Lung (tissue), 17 donors: ENCODE measurements at places on chromosomes 4 and X. TPM values are rescaled to one million over a fixed set of nuclear protein-coding genes. Genes with fewer than 3 reads are reported as not detected.
A peak's percentile ranks its signal among the peaks of the same experiment; 100 is the strongest.

- H3K27ac ChIP-seq = no peak overlapping the region
- DNase-seq = no peak
- no peak overlapping the region for H3K4me3 ChIP-seq
- H3K27me3 ChIP-seq = no peaks in the 10 kb centered on the region
Measured at GRCh38 chrX:133869270-133869669, 116.1 kb downstream of the GPC3 start.

DNA sequence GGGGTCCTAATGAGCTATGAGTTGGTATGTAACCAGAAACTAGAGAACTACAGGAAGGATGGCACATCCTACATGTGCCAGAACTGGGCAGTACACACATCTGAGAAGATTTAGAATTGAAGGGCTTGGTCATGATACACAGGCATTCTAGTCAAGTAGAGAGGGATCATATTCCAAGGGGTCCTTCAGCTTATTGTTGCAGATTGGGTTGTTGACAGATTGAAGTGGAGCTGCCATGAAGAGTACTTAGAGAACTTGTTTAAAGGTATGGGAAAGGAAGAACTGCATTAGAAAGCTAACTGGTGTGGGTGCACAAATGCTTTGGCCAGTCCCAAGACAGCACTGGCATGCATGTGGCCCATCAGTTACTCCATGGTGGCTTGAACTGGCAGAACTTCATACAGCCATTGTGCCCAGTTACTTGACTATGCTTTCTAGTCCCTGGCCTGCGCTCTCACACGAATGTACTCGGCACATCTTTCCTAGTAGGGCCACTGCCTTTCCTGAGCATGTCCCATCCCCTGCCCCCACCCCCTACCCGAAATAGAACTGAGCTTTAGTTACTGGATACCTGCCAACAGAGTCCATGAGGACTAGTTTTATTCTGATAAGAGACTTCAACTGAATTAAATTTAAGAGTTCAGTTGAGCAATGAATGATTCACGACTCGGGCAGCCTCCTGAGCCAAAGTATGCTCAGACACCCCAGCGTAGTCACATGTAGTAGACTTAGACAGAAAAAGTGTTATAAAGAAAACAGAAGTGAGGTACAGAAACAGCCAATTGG, 64.0 kb downstream of the CCNG2 start:
- H3K27me3 ChIP-seq = no peaks in the 10 kb centered on the region
- peak; percentile 61 for DNase-seq
- H3K4me1 ChIP-seq = peaks cover 7% of the 10 kb centered on the region
- H3K27ac ChIP-seq = no peak overlapping the region
- no peak overlapping the region for H3K4me3 ChIP-seq

- H3K4me1 ChIP-seq = no peaks in the 10 kb centered on the region
- H3K27ac ChIP-seq = no peak overlapping the region
- H3K36me3 ChIP-seq = no peaks in the 10 kb centered on the region
- H3K27me3 ChIP-seq = no peaks in the 10 kb centered on the region
- DNase-seq = no peak
Measured at GRCh38 chr4:102399021-102399420, 53.7 kb upstream of the SLC39A8 start.

GLRA2 gene
- total RNA-seq = not detected

BRS3 gene
- not detected for total RNA-seq

SPANXN3 gene
- total RNA-seq = not detected

ERVMER34-1 gene
- total RNA-seq = 0.83 TPM

DNA sequence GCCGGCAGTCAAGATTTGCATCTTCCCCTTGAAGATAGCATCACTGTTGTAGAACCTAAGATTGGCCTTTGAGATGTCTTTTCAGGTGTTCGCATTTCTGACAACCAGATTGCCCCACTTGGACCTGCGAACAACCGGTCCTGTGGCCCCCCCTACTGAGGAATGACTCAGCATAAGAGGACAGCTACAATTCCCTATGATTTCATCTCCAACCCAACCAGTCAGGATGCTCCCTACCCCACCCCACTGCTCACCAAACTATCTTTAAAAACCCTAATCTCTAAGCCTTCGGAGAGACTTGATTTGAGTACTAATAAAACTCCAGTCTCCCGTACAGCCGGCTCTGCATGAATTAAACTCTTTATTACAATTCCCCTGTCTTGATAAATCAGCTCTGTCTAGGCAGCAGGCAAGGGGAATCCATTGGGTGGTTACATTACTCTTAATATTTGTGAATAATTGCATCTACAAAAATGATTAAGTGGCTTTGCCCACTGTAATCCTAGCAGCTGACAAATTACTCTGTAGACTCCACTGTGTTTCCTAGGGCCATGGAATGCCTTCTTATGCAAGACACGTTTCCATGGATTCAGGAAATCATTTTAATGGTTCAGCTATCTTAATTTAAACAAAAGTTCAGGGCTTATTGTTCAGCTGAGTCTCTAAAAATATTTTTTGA, 95.4 kb downstream of the GPR143 start:
- H3K27ac ChIP-seq = no peak overlapping the region
- no peaks in the 10 kb centered on the region for H3K4me1 ChIP-seq
- H3K27me3 ChIP-seq = no peaks in the 10 kb centered on the region
- DNase-seq = peak; percentile 75
- no peak overlapping the region for H3K4me3 ChIP-seq
- no peaks in the 10 kb centered on the region for H3K36me3 ChIP-seq

HSD17B13 gene
- 1.0 TPM for total RNA-seq

SLC25A14 gene
- total RNA-seq = 25.5 TPM

DNA sequence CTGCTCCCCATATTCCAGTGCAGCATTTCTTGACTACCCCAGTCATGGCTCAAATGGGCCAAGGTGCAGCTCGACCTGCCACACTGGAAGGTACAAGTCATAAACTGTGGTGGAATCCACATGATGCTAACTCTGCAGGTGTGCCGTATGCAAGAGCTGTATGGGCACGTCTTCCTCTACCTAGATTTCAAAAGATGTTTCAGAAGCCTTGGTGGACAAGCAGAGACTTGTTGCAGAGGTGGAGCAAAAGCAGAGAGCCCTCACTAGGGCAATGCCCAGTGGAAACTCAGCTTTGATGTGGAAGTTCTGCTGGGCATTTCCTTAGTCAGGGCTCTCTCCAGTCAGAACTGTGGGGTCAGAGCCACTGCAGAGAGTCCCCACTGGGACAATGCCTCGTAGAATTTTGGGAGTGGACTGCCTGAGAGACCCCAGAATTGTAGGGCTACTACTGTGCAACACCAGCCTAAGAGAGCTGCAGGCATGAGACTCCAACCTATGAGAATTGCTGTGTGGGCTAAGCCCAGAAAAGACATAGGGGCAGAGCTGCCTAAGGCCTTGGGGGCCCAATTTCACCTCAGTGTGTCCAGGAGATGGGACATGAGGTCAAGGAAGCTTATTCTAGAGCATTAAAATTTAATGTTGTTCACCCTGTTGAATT, 65.7 kb downstream of the BEX3 start:
- H3K36me3 ChIP-seq = no peaks in the 10 kb centered on the region
- peaks cover 2% of the 10 kb centered on the region for H3K27me3 ChIP-seq
- peaks cover 4% of the 10 kb centered on the region for H3K4me1 ChIP-seq
- H3K27ac ChIP-seq = no peak overlapping the region
- H3K4me3 ChIP-seq = no peak overlapping the region

MAGEB1 gene
- not detected for total RNA-seq

SULT1E1 gene
- total RNA-seq = 3.2 TPM

- H3K27ac ChIP-seq = peak overlapping the region; percentile 47
- DNase-seq = peak; percentile 74
- H3K36me3 ChIP-seq = peaks cover under 1% of the 10 kb centered on the region
- H3K4me3 ChIP-seq = peak overlapping the region; percentile 95
Measured at GRCh38 chr4:52037689-52038102, 403 bp downstream of the SGCB start.

GRCh38 chrX:68842351-68842750, 13.5 kb downstream of the EFNB1 start:
- H3K36me3 ChIP-seq = peaks cover 2% of the 10 kb centered on the region
- H3K4me1 ChIP-seq = no peaks in the 10 kb centered on the region
- DNase-seq = no peak
- no peak overlapping the region for H3K27ac ChIP-seq
- H3K27me3 ChIP-seq = no peaks in the 10 kb centered on the region
